HT-29 (cell line): ENCODE measurements at places on chromosomes 11 and 22. TPM values are rescaled to one million over a fixed set of nuclear protein-coding genes. Genes with fewer than 3 reads are reported as not detected.

The C22orf23 gene
- not detected in 2 replicates for total RNA-seq

The SCYL1 gene
- total RNA-seq = 177 and 182 TPM in 2 replicates

The MYRF gene
- total RNA-seq = 70.1 and 105 TPM in 2 replicates

The BARX2 gene
- total RNA-seq = 5.5 and 6.9 TPM in 2 replicates

The HOATZ gene
- not detected in 2 replicates for total RNA-seq

The CBLIF gene
- not detected in 2 replicates for total RNA-seq

The DKK3 gene
- not detected in 2 replicates for total RNA-seq

The IGLL1 gene
- total RNA-seq = not detected in 2 replicates

The MYEOV gene
- 97.2 and 98.4 TPM in 2 replicates for total RNA-seq

- DNase-seq = no peak
Observed at GRCh38 chr11:114001416-114001815, 26.5 kb downstream of the HTR3A start.

DNA sequence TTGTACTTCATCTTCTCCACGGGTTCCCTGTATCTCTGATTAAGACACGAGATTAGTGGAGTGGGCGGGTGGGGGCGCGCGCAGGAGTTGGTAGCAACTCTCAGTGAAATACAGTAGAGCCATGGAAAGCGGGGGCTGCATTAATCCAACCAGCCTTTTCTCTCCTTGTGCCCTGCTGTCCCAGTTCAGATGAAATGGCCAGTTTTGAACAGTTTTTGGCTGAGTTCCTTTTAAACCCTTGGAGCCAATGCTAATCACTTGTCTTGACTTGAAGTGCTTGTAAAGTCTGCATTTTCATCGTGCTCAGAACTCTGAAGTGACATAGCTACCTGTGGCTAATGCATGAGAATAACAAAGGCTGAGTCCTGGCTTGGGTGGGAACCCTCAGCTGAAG lies 734 bp upstream of the TMEM123 start:
- no peak for DNase-seq

GRCh38 chr11:93729129-93729616 lies 12.1 kb downstream of the TAF1D start:
- DNase-seq = no peak

GRCh38 chr11:86418513-86418912 lies 43.8 kb downstream of the CCDC81 start:
- no peak for DNase-seq

DNA sequence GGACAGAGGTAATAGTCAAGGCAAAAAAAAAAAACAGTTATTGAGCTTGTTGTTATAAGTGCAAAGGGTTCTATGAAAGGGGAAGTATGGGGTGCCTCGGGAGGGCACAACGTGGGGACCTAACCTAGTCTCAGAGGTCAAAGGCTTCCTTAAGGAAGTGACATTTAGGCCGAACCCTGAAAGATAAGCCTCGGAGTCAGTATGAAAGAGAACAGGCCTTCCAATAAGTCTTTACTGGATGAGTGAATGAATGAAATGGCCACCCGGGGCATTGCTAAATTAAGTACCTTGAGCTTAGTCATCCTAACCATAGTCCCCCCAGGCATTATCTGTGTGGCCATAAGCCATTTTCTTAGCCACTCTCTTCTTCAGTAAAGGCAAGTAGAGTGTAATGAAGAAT lies 19.7 kb downstream of the FLI1 start:
- no peak for DNase-seq

GRCh38 chr22:24190159-24190540 lies 8.9 kb downstream of the SUSD2 start:
- no peak for DNase-seq

DNA sequence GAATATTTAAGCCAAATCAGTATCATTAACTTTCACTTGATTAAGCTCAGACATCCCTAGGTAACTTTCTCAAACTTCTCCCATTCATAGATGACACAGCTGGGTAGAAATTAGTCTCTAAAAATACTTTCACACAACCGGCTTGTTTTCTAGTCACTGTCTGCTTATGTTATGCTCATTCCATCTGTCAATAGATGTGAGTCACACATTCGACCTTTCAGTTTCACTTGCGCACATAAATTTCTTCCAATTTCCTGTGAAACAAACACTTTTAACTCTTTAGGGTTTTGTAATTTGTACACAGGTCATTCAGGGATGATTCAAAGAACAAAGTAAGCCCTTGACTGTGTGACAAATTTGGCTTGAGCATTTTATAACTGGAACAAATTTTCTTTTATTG lies 723.0 kb downstream of the KCNA4 start:
- DNase-seq = peak; percentile 20

- DNase-seq = peak; percentile 70
Observed at GRCh38 chr11:120337355-120338106, 1.3 kb downstream of the ARHGEF12 start.

- no peak for DNase-seq
Observed at GRCh38 chr11:3200388-3201111, 18.1 kb downstream of the MRGPRG start.

GRCh38 chr11:125773516-125773915 lies 5.1 kb downstream of the PATE2 start:
- DNase-seq = no peak

DNA sequence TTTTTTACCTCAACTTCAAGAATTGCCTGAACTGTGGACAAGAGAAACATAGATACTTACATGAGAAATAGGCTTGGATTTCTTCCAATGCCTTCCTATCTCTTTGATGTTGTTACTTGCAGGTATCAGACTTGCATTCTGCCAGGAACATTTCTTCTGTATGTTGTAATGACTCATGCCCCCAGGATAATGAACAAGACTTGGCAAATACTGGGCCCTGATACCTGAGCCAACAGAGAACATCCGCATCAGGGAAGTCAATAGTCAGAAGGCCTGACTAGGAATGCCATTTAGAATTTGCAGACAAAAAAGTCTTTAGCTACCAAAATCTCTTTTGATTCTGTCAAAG lies 273.7 kb upstream of the KIRREL3 start:
- no peak for DNase-seq

DNA sequence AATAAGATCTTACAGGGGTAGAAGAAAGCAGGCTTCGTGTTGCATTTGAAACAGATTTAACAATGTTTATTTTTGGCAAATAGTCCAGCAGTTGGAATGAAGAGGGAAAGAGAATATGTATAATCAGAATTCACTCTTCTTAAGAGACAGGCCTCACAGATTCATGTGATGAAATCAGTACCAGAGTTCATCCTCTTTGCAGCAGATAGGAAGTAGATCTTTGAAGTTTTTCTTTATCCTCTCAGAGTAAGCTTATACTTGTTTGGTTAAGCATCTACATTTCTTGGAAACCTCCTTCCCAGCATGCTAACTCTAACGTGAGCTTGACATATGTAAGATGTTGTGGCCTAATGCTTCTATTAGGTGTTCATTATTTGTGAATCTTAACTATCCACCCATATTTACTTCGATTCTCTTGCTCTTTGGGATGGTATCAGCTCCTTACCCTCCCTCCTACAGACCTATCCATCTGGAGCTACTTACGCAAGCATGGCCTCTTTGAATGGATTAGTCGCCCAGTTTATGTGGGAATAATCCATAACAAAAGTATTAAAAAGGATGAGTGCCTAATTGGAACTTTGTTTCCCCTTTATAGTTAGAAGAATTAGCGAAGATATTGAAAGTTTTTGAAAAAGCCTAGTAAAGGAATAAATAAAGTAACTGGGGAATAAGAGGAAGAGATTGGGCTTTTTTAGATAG lies 80.1 kb downstream of the PRMT3 start:
- DNase-seq = no peak

GRCh38 chr11:74627381-74627780 lies 35.0 kb downstream of the POLD3 start:
- DNase-seq = no peak

- DNase-seq = no peak
Observed at GRCh38 chr11:14938936-14939335, 33.2 kb downstream of the CALCA start.

DNA sequence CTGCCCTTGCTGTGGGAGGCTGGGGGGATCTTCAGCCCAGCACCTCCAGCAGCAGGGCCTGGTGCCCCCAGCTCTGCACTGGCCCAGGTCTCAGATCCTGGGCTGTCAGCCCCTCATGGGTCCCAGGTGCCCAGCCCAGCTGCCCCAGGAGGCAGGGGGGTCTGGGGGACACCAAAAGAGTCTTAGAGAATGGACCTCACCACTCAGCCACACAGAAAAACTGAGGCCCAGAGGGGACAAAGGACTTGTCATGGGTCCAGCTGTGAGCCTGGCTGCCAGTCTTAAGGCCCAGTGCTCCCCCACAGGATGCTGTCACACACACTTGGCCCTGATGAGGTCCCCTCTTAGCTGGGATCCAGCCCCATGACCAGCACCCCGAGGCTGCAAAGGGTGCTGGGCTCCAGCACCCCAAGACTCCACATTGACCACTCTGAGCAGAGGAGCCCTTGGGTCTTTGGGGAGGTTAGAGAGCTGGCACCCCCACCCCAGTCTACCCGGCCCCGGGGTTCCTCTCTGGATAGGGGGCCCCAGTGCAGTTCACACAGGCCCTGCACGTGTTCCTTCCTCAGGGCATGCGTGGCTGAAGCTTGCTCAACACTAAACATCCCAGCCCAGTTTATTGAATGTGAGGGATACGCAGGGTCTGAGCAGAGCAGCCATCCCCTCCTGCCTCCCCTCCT lies 54.4 kb downstream of the IGLL5 start:
- DNase-seq = no peak

GRCh38 chr22:26679003-26679629 lies 21.7 kb downstream of the MIAT start:
- peak; percentile 77 for DNase-seq

- DNase-seq = no peak
Observed at GRCh38 chr11:115272925-115273324, 231.3 kb downstream of the CADM1 start.

DNA sequence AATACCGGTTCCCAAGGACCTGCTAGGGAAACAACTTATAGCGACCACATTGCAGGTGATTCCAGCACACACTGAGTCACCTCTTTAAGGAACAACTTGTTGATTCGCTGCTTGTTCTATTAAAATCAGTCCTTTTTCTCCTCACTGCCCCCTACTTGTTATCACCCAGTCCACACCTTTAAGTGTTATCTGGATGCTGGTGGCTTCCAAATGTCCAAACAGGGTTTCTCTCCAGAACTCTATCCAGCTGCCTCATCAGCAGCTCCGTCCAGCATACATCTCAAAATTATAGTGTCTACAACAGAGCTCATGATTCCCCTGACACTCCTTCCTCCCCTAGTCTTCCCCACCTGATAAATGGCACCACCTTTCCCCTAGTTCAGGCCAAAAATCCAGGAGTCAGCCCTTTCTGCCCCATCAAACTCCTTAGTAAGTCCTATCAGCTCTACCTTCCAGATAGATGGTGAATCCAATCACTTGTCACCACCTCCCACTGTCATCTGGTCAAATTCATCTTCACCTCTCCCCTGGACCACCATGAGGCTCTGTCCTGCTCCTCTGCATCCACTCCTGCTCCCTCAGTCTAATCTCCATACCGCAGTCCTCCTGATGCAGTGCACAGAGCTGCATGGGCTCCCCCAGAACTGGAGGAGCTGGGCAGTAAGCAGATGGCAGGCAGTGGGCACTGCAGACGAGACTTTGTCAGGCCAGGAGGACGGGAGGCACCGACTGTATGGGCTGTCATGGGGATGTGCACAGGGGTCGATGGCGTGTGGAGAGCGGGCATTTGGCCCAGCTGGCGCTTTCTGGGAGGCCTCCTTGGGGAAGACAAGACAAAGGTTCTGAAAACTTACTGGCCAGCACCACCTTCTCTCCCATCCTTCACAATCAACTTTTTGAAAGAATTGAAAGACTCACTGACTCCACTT lies 19.3 kb downstream of the IL10RA start:
- DNase-seq = no peak

- DNase-seq = no peak
Observed at GRCh38 chr11:45935349-45936064, 13.1 kb downstream of the LARGE2 start.

- no peak for DNase-seq
Observed at GRCh38 chr11:130560000-130560780, 111.7 kb downstream of the ADAMTS15 start.

GRCh38 chr22:24185501-24186351 lies 4.4 kb downstream of the SUSD2 start:
- DNase-seq = no peak

- DNase-seq = no peak
Observed at GRCh38 chr22:19525116-19525660, 978 bp upstream of the CLDN5 start.

DNA sequence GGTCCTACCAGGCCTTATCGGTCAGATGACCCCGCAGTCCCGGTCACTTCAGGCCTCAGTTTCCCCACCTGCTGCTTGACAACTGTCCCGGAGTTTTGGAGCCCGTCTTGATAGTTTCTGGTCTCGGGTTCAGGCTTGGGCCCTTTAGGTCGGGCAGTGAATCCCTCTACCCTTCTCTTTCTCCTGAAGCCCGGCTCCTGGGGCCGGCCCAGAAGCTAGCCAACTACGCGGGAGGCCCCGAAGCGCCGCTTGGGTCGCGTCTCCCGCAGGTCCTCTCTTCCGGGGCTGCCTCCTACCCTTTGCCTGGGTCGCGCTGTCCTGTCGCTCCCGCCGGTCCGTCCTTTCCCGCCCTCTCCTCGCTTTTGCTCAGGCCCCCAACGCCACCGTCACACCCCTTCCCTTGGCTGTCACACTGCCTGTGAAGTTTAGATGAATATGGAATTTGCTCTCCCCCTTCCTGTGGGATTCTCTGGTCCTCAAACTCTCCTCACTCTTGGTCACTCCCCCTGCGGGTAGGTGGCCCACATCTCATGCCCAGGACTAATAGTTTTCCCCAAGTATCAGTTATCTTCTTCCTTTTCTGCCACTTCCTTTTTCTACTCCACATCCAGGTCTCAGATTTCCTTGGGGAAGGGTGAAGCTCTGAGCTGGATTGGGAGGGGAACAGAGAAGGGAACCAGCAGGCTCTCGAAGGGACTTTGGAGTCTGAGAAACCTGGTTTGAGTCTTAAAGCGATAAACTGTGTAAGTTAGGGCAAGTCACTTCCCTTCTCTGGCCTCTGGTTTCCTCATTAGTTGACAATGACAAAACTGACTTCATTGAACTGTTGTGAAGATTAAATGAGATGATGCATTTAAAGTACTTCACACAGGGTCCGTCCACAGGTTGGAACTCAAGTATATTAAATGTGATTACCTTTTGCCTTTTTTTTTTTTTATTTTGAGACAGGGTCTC lies 790 bp downstream of the RAB1B start:
- DNase-seq = peak; percentile 55

GRCh38 chr11:64081745-64082442 lies 46.2 kb downstream of the FLRT1 start:
- no peak for DNase-seq

DNA sequence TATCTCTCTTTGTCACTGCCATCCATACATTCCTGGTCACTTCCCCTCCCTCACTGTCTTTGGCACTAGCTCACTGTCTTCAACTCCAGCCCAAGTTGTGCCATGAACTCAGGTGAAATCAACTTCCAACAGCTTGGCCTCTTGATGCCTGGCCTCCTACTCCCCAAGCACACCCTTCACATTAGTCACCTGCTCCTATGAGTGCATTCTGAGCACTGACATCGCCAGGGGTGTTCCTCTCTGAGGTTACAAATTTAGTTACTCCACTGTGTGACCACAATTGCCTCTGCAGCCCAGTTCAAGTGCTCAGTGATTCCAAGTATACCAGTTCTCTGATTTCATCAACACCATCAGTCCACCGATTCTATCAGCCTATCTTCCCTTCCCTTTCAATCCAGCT lies 10.8 kb downstream of the DRD2 start:
- DNase-seq = no peak
